LHCN-M2 (cell line): ENCODE measurements at places on chromosomes 13 and 19. TPM values are rescaled to one million over a fixed set of nuclear protein-coding genes. Genes with fewer than 3 reads are reported as not detected.

DNA sequence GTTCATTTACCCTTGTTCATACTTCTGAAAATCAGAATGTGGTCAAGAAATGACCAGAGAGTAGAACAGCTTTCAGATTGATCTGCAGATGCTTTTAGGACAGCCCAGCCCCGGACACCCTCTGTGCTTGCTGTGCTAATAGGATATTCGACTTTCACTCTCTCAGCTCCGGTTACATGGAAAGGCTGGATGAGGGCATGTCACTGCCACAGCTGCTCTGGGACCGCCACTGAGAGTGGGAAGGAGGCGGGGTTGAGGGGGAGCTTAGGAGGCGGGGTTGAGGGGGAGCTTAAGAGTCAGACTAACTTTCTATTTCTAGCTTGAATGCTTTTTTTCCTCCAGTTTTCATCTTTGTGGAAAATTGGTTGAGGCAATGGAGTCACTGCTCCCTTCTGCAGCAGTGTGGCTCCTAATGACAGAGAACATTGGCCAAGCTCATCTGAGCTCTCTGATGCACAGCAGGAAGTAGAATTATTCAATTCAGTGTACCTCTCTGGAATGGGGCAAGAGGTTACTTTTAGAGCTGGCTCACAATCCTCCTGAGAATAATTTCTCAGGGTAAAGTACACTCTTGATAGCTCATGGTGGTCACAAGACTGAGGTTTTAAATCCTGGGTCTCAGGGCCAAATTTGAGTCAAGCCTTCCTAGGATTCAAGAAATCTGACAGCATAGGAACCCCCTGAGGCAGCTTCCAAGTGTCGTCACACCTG, 74.6 kb upstream of the NPAS1 start:
- peak; percentile 91 for DNase-seq

DNA sequence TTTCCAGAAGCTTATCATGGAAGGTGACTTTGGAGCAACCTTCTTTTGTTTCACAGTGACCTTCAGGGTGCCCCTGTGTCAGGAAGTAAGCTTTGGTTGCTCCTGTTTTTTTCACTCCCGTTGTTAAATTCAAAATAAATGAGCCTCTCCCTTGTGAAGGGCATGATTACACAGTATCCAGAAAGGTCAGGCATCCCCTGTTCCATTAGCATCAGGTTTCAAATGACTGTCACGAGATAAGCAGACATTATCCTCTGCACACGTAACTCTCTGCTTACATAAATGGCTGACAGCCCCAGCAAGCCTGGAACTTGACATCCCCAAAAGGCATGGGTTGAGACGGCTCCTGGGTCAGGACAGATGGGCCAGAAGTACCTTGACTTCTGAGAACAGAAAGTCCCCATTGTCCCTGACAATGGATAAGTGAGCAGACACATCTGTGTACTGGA, 52.0 kb downstream of the RAB20 start:
- no peak for DNase-seq

DNA sequence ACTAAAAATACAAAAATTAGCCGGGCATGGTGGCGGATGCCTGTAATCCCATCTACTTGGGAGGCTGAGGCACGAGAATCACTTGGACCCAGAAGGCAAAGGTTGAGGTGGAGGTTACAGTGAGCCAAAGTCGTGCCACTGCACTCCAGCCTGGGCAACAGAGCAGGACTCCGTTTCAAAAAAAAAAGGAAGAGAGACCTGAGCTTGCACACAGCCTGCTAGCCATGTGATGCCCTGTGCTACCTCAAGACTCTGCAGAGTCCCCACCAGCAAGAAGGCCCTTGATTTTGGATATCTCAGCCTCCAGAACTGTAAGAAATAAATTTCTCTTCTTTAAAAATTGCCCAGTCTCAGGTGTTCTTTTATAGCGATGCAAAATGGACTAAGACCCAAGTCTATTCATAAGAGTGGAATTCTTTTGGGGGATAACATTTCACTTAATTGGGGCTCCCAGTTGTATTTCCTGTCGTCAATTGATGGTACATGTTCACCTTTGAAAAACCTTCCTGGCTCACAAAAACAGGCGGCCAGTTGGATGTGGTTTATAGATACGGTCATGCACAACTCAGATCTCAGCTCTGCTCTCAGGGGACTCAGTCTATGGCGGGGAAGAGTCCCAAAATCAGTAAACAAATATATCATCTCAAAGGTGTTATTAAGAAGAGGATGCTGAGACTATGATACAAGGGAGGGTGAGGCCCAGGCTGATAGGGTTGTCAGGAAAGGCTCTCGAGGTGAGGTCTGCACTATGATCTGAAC, 2.4 kb upstream of the CHERP start:
- DNase-seq, result no peak

VSTM1 gene
- total RNA-seq, result not detected in 2 replicates
